Pulmonary artery endothelial cell (primary cell): ENCODE measurements at places on chromosomes 3 and 15. TPM values are rescaled to one million over a fixed set of nuclear protein-coding genes. Genes with fewer than 3 reads are reported as not detected.

- DNase-seq = no peak
Observed at GRCh38 chr3:55549177-55549576, 62.1 kb upstream of the WNT5A start.

GRCh38 chr3:149621218-149622005 is 36.4 kb downstream of the WWTR1 start:
- no peak for DNase-seq

GRCh38 chr15:43941555-43941954 is 114.8 kb downstream of the WDR76 start:
- DNase-seq = no peak

DNA sequence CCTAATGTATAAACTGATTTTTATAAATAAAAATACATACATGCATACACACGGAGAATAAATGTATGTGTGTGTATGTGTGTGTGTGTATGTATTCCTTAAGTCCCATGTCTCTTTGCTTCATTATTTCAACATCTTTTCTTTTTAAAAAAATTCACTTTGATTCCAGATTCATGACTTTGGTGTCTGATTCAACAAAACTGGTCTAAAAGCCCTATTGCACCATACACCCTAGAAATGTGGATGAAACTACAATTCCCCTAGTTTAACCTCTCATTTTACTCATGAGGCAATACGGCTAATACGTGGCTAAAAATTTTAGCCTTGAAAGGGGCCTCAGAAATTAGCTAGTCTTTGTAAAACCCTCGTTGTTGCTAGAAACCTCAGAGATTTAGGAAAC is 228.1 kb downstream of the ADAMTS9 start:
- no peak for DNase-seq

DNA sequence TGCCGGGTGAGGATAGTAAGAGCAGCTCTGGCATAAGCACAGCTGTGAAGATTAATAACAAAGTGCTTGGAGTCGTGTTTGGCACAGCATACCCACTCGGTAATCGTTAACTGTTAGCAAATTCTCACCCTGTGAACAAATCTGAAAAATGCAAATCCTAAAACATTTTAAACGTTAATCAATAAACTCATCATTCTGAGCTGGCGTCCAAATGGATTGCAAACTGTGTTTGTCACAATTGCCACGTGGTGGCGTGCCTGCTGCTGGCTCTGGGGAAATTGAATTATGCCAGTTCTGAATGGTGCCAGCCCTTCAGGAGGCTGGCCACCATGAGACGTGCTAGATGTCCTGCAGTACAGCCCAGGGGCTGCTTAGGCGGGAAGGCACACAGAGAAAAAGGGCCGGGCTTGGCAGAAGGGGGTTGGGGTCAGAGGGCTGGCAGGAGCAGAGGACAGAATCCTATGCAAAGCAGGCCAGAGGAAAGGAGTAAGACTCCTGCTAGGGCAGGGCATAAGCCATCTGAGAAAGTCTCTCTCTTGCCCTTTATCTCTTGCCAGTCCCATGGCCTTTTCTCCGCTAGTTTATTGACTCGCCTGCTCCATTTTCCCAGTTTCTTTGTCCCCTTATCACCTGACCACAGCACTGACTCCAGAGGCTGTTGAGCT is 22.1 kb upstream of the POLG start:
- no peak for DNase-seq

DNA sequence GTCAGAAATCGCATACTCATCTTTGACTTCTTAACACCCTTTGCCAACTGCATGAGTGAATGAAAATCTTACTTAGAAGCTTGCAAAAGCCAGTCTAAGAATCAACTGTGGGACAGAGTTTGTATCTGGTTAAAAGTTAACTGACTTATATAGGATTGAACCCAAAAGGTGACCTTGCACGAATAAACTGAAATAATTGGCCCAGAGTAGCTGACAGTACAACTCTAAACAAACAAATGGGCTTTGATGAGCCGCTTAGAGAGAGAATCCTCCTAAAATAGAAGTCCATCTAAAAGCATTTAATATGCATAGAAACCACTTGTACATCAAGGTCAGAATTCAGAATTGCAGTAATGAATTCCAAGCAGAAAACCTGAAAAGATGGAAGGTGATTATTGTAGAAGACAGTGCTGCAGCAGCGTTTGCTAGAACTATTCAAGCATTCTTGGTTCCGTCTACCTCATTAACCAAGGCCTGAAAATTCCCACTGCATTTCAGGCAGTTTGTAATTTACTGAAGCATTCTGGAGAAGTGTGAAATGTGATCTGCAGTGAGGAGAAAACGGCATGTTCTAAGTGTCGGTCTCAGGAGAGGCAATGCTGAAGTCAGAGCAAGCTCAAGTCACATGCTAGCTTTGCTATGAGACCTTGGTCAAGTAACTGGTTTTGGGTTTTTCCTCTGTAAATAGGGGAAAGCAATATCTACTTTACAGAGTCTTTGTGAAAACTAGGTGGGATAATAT is 103.7 kb downstream of the CADPS start:
- no peak for DNase-seq

DNA sequence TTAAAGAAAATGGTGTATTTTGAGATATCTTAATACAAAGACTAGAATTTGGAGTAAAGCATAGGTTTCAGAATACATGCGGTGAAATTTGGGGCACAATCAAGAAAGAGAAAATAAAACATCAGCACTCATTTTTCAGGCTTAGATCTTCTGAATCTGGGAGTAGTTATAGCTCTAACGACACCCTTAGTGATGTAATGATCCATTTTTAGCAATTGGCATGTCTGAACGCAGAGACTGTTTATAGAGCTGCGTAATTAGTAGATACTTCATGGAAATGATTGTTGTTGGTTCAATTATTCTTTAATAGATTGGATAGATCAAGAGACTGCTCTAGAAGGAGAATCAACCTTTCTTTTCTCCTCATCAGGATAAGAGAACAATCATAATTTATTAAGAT is 47.5 kb upstream of the SNRK start:
- DNase-seq = no peak

- no peak for DNase-seq
Observed at GRCh38 chr3:183033746-183034145, 53.4 kb upstream of the DCUN1D1 start.

DNA sequence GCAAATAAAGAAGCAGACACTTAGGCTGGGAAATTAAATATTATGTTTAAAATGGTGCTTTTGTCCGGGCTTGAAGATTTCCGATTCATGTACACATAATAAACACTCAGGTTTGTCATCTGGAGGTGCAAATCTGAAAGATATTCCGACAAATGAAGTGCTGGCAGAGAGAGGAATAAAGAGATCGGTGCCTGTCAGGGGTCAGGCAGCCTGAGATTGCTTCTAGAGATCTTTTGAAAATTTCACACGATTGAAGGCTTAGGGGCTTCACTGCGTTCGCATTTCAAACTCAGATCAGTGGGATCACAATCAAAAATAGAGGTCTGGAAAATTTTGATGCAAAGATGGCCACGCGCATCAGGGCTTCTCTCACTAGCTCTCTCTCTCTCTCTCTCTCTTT is 33.2 kb downstream of the NR2F2 start:
- DNase-seq = no peak

GRCh38 chr3:18111796-18112232 is 313.3 kb downstream of the SATB1 start:
- DNase-seq = no peak

- no peak for DNase-seq
Observed at GRCh38 chr3:126039870-126040269, 44.1 kb downstream of the SLC41A3 start.

DNA sequence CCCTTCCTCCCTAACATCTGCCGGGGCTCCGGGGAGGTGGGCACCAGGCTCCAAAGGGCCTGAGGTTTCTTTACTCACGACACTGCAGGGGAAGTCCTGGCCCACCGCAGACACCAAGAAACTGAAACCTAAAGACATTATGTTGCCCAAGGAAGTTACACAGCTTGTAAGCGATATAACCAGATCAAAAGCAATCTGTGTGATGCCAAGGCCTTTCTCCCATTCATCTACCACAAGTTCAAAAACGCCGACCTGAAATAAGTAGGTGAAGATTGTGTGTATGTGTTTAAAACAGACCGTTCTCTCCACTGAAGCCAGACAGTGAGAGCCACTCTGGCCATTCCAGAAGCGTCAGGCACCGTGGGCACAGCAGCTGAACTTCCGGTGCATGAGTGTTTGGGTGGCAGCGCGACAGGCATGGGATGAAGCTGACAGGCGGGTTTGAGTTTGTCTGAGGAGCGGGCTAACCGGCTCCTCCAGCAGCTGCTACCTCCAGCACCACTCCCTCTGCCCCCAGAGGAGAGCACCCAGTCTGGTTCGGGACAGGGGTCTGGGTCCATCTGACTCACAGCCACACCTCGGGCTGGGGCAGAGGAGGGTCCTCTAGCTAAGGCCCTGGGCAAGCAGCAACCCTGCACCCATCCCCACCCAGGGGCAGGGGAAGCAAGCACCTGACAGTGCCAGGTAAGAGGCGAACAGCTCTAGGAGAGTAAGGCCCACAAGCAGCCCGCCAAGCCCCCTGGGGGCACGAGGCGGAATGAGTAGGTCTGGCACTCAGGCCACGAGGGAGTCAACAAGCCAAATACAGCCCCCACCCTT is 1.3 kb downstream of the TNK2 start:
- no peak for DNase-seq

- DNase-seq = no peak
Observed at GRCh38 chr3:65406470-65406869, 632.2 kb downstream of the MAGI1 start.

DNA sequence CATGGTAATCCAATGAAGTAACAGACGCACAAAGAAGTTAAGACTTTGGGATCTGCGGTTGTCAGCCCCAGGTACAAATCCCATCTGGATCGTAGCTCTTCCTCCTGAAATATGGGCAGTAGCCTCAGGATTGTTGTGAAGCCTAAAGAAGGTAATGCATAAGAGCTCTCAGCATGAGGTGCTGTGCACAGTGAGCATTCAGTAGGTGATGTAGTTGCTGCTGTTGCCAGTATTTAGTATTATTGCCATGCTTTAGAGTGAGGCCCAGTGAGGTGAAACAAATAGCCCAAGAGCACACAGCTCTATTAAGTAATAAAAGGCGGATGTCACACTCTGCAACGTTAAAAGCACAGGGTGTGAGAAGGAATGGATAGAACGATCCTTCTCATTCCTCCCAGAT is 225.7 kb downstream of the GABRG3 start:
- DNase-seq = no peak

- no peak for DNase-seq
Observed at GRCh38 chr15:57696146-57696545, 10.4 kb upstream of the POLR2M start.

DNA sequence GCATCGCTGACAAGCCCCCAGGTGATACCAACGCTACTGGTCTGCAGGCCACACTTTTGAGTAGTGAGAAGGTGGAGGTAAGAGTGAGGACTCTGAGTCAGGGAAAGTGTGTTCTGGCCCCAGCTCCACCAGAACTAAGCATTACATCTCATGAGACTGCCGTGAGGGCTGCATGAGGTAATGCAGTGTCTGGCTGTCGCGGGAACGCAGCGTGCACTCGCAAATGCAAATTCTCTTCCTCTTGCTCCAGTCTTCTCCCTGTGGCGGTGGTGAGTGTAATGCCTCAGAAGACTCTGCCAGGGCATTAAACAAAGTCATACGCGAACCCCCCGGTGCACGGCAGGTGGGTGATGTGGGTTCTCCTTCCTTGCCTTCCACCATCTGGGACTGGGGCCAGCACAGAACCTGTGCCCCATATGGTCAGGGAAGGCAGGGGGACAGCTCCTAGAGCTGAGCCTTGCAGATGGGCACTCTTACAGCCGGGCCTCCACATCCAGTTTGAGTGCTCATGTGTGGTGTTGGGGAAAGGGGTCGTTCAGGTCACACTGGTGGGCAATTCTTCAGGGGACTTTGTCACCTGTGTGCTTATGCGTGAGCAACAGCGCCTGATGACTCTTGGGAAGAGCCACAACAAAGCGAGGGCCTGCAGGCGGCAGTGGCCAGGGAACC is 175.8 kb downstream of the XXYLT1 start:
- no peak for DNase-seq

NLGN1 gene
- 37.5 and 49.3 TPM in 2 replicates for total RNA-seq

GOLGA8H gene
- total RNA-seq = 1.2 and 2.0 TPM in 2 replicates

TF gene
- total RNA-seq = 0.07 and 0.18 TPM in 2 replicates

WNT7A gene
- not detected in 2 replicates for total RNA-seq

C3orf70 gene
- 0.42 and 0.99 TPM in 2 replicates for total RNA-seq

HRH1 gene
- 14.6 and 26.5 TPM in 2 replicates for total RNA-seq

UBE3A gene
- 60.8 and 70.2 TPM in 2 replicates for total RNA-seq

COL6A6 gene
- total RNA-seq = not detected in 2 replicates

EIF1B gene
- 12.0 and 19.4 TPM in 2 replicates for total RNA-seq

OR5K2 gene
- not detected in 2 replicates for total RNA-seq

CFAP92 gene
- total RNA-seq = 0.04 and 0.07 TPM in 2 replicates

MYO1E gene
- total RNA-seq = 115 and 117 TPM in 2 replicates
